ENCODE measurements at places on chromosomes 2 and 18.
A peak's percentile ranks its signal among the peaks of the same experiment; 100 is the strongest.

- DNase-seq, result peak; percentile 45
Measured at GRCh38 chr2:238093181-238094140, 6.7 kb upstream of the ESPNL start.

GRCh38 chr2:198371921-198372543 is 567.6 kb downstream of the PLCL1 start:
- DNase-seq, result no peak

- DNase-seq, result no peak
Measured at GRCh38 chr2:177738461-177739235, 333.9 kb downstream of the PDE11A start.

- DNase-seq, result no peak
Measured at GRCh38 chr2:233259730-233260129, 8.3 kb downstream of the ATG16L1 start.

DNA sequence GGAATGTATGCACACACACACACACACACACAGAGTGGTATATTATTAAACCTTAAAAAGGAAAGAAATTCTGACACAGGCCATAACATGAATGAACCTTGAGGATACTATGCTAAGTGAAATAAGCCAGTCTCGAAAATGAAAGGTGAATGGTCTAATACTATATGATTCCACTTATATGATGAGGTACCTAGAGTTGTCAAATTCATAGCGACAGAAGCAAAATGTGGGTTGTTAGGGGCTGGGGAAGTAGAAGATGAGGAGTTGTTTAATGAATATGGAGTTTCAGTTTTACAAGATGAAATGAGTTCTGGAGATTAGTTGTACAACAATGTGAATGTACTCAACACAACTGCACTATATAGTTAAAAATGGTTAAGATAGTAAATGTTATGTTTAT is 118.1 kb downstream of the ABCA12 start:
- DNase-seq, result no peak

DNA sequence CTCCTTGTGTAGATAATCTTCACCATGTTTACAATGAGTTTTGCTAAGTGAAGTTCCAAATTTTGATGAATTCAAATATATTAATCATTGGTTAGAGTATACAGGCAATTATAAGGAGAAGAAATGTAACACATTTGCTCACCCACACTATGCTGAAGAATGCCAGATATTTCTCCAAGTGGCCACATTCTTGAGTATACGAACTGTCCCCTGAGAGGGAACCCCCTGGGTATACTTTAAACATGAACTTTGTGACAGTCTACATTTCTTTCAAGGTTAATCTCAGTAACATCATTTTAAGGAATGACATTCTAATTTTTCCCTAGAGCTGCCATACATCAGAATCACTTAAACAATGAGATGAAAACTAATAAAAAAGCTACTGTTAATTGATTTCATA is 39.8 kb upstream of the CDKL4 start:
- DNase-seq, result no peak

- DNase-seq, result no peak
Measured at GRCh38 chr2:168459256-168459655, 3.2 kb downstream of the CERS6 start.

DNA sequence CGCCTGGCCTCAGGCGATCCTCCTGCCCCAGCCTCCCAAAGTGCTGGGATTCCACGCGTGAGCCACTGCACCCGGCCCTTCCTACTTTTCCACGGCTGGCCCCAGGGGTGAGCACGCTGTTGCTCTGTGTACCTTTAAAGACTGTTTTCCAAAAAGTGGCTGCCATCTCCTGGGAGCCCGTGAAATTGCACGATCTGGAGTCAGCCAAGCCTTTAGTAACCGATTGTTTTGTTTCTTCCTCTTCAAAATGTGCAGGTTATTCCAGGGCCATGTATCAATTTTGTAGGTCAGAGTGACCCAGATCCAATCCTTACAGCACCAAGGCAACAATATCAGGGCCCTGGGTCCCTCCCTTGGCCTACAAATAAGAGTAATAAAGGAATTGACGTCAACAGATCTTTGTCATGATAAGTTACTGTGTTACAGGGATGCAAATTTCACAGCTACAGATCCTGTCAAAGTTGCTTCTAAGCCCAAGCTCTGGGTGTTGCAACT is 135.6 kb upstream of the ZNF236 start:
- no peak for DNase-seq

DNA sequence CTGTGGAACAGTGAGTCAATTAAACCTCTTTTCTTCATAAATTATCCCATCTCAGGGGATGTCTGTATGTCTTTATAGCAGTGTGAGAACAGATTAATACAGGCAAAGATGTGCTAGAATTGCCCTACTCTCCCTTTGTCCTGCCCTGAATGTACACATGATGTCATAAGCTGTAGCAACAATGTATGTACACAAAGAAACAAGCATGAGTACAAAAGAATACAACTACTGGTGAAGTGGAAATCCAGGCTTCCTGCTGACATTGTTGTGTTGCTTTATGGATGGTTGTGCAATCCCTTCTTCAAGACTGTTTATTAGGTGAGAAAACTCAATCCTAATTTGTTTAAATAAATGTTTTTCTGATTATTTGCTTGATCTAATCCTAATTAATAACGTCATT is 446.6 kb downstream of the DSC3 start:
- DNase-seq, result no peak

DNA sequence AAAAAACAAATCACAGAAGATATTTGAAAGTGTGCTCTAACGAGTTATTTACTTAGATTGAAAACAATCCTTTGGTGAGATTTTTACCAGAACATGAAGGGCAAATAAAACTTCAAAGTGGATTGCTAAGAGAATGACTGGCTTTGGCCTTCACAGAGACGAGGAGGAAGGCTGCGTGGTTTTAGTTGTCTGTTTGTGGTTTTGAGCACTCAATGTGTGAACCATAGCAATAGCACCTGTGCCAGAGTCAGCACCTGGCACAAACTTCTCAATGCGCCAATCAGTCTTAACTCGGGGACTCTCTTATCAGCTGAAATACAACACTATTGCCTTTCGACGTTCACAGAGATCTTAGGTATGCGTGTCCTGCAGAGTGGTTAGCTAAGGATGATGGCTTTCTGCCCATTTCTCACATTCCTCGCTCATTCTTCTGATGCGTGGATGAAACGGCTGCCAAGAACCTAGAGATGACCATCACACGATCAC is 70.0 kb downstream of the MBP start:
- DNase-seq, result peak; percentile 78

DNA sequence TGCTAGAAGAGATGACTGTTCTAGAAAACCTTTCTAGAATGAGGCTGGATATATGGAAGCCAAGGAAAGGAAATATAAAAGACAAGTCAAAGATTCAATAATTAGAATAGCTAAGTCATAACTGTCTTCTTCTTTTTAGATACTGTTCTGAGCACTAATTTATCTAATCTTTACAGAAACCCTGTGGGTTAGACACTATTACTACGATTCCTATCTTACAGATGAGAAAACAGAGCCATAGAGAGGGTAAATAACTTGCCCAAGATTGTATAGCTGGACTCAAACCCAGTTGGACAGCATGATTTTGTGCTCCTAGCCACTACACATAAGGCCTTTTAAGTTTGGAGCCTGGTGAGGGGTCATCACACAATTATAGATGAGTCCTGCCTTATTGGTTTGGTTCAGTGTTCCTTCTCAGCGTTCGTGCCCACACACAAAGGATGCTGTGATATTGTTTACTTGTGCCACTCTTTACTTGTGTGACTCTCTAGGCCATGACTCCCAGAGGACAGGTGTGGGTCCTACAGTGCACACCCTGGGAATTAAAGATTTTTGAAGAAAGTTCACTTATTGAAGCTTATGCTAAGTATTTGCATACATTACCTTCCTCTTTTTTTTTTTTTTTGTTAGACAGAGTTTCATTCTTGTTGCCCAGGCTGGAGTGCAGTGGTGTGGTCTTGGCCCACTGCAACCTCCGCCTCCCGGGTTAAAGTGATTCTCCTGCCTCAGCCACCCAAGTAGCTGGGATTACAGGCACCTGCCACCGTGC is 153.7 kb downstream of the PRKCE start:
- DNase-seq, result no peak

GRCh38 chr2:219676586-219676985 is 49.2 kb downstream of the SLC4A3 start:
- DNase-seq, result no peak

DNA sequence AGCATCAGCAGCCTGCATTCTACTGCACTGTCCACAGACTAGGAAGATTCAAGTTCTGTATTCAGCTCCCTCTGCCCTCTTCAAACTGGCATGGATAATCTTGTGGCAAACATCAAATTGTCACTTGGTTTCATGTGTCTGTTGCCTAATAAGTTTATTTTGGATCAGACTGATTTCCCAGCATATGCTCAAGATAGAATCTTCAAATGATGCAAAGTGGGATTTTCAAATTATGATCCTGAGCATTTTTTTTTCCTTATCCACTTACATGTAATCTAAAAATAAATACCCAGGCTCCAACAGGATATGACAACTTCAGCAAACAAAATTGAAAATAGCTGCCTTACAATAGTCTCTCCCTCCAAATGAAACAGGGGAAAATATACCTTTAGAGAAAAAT is 160.9 kb upstream of the VRK2 start:
- no peak for DNase-seq

DNA sequence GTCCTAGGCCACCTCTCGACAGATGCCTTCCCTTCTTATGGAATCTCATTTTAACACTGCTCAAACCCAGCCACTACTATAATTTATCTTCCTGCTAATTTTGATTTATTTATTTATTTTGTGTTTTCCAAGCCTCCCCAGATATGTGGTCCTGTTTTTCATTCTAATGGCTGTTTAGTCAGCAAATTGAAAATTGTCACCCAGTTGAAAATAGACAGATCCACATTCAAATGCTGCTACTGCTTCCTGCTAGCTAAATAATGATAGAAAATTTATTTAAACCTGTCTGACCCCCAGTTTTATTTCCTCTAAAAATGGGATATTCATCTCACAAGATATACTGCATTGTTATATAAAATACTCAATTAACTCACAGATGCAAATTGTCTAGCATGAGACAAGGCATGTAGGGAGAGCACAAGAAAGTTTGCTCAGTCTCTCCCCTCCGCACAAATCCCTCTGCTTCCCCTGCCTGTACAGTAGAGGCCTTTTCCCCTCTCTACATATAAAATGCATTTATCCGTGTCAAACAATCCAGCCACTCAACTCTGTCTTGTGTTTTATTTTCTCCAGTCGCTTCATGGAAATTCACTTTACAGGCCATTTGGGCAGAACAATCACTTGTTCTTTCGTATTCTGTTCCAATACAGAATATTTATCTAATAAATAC is 389.9 kb downstream of the SOX11 start:
- no peak for DNase-seq

- DNase-seq, result no peak
Measured at GRCh38 chr2:188852772-188853171, 121.4 kb upstream of the COL3A1 start.

All from stimulated activated effector memory CD8-positive, alpha-beta T cell treated with anti-CD3 and anti-CD28 coated beads, Interleukin-12 subunit alpha, Interleukin-12 subunit beta, amount 100 ng/mL, for 72 hours (primary cell).